Lung (tissue), 17 donors: ENCODE measurements at places on chromosomes 11 and 22. TPM values are rescaled to one million over a fixed set of nuclear protein-coding genes. Genes with fewer than 3 reads are reported as not detected.

GRCh38 chr11:95378789-95379188, 147.8 kb upstream of the SESN3 start:
- DNase-seq, result no peak
- no peaks in the 10 kb centered on the region for H3K36me3 ChIP-seq
- H3K4me3 ChIP-seq, result no peak overlapping the region
- H3K4me1 ChIP-seq, result no peaks in the 10 kb centered on the region

- H3K36me3 ChIP-seq, result no peaks in the 10 kb centered on the region
- no peaks in the 10 kb centered on the region for H3K4me1 ChIP-seq
- peaks cover 6% of the 10 kb centered on the region for H3K27me3 ChIP-seq
- H3K4me3 ChIP-seq, result no peak overlapping the region
- no peak overlapping the region for H3K27ac ChIP-seq
- DNase-seq, result no peak
Observed at GRCh38 chr22:22168941-22169867, 75.4 kb upstream of the VPREB1 start.

DNA sequence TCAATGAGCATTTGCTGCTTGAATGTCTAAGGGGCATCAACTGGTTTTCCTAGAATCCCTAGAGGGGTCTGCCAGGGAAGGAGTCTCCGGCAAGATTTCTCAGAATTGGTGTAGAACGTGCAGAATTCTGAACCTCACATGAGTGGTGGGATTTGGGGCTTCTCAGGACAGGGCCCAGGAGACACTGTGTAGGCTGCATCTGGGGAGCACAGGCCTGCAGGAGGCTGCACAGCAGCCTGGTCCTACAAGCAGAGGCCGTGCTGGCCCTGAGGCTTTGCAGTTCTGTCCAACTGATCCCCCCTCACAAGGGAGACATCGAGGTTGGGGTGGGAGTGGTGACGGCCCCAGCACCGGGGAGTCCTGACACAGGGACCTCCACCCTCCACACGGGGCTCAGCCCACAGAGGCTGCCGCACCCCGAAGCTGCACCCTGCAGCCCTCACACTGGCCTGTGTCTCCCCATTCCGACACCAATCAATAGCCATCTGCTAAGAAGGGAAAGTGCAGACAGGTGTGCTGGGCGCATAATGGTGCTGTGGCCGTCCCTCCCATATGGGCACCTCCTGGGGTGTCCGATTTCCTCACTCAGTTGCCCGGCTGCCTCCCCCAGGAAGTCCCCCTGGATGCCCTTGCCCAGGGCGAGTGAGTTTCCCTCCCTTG, 688.1 kb downstream of the BRD1 start:
- no peak for DNase-seq
- H3K4me1 ChIP-seq, result no peaks in the 10 kb centered on the region
- H3K27ac ChIP-seq, result no peak overlapping the region
- no peak overlapping the region for H3K4me3 ChIP-seq

Gene ROBO4
- 52.1 TPM for total RNA-seq

DNA sequence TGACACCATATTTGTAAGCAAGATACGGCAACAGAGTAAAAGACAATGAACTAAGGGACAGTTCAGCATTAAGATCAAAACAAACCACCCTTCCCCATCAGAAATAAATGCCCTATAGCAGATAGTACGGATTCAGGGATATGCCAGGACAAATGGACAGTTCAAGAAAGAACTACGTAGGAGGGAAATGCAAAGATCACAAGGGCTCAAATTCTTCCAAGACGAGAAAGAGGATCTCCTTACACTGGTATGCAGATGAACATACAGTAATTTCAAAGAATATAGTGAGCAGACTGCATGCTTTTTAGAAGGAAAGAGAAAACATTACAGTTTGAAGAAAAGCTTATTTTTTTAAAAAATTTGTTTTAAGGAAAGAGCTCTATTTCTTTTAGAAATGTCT, 124.7 kb upstream of the APOA1 start:
- H3K27me3 ChIP-seq, result no peaks in the 10 kb centered on the region
- H3K4me3 ChIP-seq, result no peak overlapping the region
- H3K36me3 ChIP-seq, result no peaks in the 10 kb centered on the region
- no peak overlapping the region for H3K27ac ChIP-seq
- no peak for DNase-seq
- peaks cover 20% of the 10 kb centered on the region for H3K4me1 ChIP-seq

DNA sequence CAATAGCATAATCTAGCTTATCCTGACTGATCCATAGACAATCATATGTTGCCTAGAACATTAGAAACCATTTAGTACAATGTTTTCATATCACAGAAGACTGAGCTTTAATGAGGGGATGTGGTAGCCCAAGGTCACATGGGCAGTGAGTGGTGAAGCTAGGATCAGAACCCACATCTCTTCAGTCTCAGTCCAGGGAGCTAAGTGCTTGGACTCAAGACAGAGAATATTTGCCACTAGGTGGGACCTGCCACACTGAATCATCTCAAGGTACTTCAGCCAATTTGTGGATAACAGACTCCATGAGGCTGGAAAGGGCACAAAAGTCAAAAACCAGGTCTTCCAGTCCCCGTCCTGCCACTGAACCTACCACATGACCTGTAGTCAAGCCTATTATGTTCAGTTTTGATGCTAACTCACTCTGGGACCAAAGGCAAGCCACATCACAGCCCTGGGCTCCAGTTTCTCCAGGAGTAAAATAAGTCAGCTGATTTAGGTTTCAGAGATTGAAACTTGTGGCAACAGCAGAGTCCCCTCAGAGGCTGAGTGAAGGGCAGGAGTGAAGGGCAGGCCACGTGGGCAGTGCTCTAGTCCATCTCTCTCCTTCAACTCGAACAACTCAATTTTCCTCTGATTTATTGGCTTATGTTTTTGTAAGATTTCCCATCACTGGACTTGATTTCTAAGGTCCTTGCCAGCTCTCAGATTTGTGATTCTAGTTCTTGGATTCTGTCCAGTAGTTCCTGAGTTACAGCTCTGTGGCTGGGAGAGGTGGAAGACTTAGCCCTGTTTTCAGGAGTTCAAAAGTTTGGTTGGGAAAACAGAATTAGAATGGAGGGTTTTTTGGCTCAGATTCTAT, 84.6 kb upstream of the PHOX2A start:
- H3K4me3 ChIP-seq, result no peak overlapping the region
- peaks cover 14% of the 10 kb centered on the region for H3K4me1 ChIP-seq
- H3K27me3 ChIP-seq, result no peaks in the 10 kb centered on the region
- H3K36me3 ChIP-seq, result no peaks in the 10 kb centered on the region
- H3K27ac ChIP-seq, result no peak overlapping the region

DNA sequence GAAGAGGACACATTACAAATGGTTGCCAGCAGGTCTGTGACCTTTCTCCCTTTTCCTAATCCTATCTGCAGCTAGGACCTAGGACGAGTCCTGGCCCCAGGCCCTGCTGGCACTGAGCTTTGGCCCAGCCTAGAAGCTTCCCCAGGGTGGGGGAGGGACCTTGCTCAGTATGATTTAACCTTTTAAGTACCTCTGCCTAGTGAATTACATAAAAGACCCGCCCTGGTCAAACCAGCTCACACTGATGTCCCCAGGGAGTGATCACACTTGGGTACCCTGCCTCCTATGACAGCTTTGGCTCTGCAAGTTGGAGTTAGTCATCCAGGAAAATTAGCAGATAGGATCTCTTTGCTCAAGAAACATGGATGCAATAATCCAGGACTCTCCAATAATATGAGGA, 21.9 kb downstream of the ASCC2 start:
- no peak overlapping the region for H3K4me3 ChIP-seq
- DNase-seq, result no peak
- H3K4me1 ChIP-seq, result peaks cover 4% of the 10 kb centered on the region
- no peak overlapping the region for H3K27ac ChIP-seq
- H3K27me3 ChIP-seq, result no peaks in the 10 kb centered on the region
